ENCODE measurements at places on chromosomes 7 and 10. TPM values are rescaled to one million over a fixed set of nuclear protein-coding genes. Genes with fewer than 3 reads are reported as not detected.

GRCh38 chr10:17871036-17871435 lies 61.9 kb downstream of the MRC1 start:
- no peak for DNase-seq

- no peak for DNase-seq
Observed at GRCh38 chr7:50353201-50353600, 48.7 kb downstream of the IKZF1 start.

AUTS2 gene
- total RNA-seq, result 9.4 TPM

GRCh38 chr10:1824928-1825327 lies 87.6 kb upstream of the ADARB2 start:
- no peak for DNase-seq

DNA sequence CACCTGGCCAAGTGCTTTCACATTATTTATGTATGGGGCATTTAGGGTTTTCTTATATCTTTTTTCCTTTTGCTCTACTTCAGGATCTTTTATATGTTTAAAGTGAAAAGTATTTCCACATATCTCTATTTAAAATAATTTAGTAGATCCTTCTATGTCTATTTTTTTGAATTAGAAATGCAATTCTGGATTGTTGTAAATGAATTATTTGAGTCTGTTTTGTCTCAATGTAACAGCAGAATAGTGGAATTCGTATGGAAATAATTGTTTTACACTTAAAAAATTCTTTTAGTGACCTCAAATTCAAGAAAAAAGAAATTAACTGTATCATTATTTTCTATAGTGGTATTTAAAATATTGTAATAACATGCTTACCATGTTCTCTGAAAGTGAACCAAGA lies 126.5 kb upstream of the HDAC9 start:
- no peak for DNase-seq

DNA sequence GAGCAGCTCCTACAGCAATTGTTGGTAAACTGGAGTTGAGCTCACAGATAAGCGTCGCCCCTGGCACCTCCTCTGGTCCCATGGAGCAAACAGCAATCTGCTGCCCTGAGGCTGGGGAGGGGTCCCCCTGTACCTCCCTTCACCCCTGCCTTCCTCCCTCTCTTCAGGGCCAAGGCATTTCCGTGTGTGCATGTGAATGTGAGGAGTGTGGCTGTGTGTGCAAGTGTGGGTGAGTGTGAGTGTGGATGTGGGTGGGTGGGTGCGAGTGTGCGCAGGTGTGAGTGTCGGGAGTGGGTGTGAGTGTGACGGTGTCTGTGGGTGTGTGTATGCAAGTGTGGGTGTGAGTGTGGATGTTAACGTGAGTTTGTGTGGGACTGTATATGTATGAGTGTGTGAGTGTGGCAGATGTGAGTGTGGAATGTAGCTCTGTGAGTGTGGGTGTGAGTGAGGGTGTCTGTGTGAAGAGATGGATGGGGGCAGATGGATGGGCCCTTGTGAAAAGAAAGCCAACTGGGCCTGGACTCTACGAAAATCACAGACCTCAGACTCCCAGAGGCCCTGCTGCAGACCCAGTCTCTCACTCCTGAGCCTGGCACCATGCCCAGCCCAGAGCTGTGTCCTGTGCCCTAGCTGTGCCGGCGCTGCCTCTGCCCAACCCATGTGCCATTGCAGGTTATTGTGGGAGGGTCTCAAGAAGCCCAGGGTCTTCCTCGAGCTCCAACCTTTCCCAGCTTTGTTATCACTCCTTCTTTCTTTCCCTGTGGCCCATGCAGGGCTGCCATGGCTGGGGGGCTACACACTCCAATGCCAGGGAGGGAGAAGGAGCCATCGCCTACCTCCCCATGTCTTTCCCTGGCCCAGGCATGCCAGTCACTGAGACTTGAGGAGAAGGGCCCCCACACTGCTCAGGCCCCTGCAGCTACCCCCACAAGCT lies 73.9 kb downstream of the GRID1 start:
- DNase-seq, result no peak

GRCh38 chr10:15856328-15857015 lies 3.8 kb downstream of the MINDY3 start:
- no peak for DNase-seq

NPFFR1 gene
- total RNA-seq, result not detected

DNA sequence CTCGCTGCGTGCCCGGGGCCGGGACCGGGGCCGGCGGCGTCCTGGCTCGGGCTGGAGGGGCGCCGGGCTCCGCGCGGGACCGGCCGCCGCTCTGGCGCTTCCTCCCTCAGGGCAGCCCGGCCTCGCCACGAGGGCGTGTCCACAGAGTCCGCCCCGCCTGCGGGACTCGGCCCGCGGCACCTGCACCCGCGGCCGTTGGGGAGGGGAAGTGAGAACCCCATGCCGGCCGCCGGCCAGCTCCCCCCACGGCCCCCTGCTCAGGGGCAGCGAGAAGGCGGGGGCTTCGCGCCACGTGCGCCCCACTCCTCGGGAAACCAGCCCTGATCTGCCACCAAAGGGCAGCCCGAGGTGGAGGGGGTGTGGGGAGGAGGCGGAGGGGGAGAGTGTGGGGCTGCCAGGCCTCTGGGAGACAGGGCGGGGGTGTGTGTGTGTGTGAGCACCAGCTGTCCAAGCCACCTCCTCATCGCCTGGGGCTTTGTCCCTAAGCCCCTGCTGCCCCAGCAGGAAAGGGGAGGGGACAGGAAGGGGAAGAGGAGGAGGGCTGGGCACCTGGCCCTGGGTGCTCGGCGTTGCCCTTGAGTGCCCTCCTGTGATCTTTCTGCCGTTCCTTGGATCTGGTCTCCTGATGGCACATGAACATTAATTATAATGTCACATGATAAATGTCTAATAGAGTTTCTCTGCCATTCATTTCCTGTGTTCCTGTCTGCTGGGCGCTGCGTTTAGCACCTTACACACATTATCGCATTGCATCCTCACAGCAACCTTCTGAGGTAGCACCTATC lies at the start of gene PIK3AP1:
Gene PIK3AP1, minus strand, starts transcription at position 93 of the 785 bp plus-strand sequence. CDS start 120 bp downstream, outside the sequence.
- peak; percentile 66 for DNase-seq
